Chondrocyte (in vitro differentiated cells): ENCODE measurements at places on chromosomes 4 and X. TPM values are rescaled to one million over a fixed set of nuclear protein-coding genes. Genes with fewer than 3 reads are reported as not detected.
A peak's percentile ranks its signal among the peaks of the same experiment; 100 is the strongest.

AGTR2 gene
- total RNA-seq = not detected in 3 replicates

FAM47B gene
- not detected in 3 replicates for total RNA-seq

RHOXF2B gene
- not detected in 3 replicates for total RNA-seq

CLGN gene
- total RNA-seq = 0.41 to 0.89 TPM (median 0.60 TPM) in 3 replicates

PPEF2 gene
- not detected in 3 replicates for total RNA-seq

UCP1 gene
- total RNA-seq = not detected in 3 replicates

PNMA5 gene
- total RNA-seq = not detected in 3 replicates

GABRE gene
- total RNA-seq = 0.51 to 1.0 TPM (median 0.94 TPM) in 3 replicates

MSX1 gene
- 4.4 to 4.8 TPM (median 4.4 TPM) in 3 replicates for total RNA-seq

ENPEP gene
- total RNA-seq = 0.63 to 2.2 TPM (median 0.72 TPM) in 3 replicates

ITIH6 gene
- total RNA-seq = 0.08 to 0.15 TPM in 2 of 3 replicates, not detected in the other

XAGE5 gene
- total RNA-seq = not detected in 3 replicates

GRCh38 chr4:152870606-152871005 lies 65.5 kb upstream of the FHDC1 start:
- no peak for DNase-seq
- no peak overlapping the region for H3K27ac ChIP-seq
- peaks cover 7% of the 10 kb centered on the region for H3K36me3 ChIP-seq
- no peaks in the 10 kb centered on the region for H3K27me3 ChIP-seq

GRCh38 chr4:104677116-104677515 lies 182.4 kb upstream of the CXXC4 start:
- DNase-seq = no peak
- H3K36me3 ChIP-seq = no peaks in the 10 kb centered on the region
- no peaks in the 10 kb centered on the region for H3K4me1 ChIP-seq
- no peak overlapping the region for H3K27ac ChIP-seq
- H3K27me3 ChIP-seq = peaks cover 4% of the 10 kb centered on the region

GRCh38 chr4:5052204-5052702 lies 973 bp downstream of the STK32B start:
- no peaks in the 10 kb centered on the region for H3K27me3 ChIP-seq
- peak overlapping the region; percentile 80 for H3K4me3 ChIP-seq
- DNase-seq = no peak
- H3K4me1 ChIP-seq = peaks cover 24% of the 10 kb centered on the region
- peak overlapping the region; percentile 73 for H3K27ac ChIP-seq
- H3K36me3 ChIP-seq = no peaks in the 10 kb centered on the region

GRCh38 chr4:180377741-180378140 lies 1865.5 kb upstream of the TENM3 start:
- H3K4me3 ChIP-seq = no peak overlapping the region
- no peak for DNase-seq
- H3K36me3 ChIP-seq = no peaks in the 10 kb centered on the region
- H3K27me3 ChIP-seq = no peaks in the 10 kb centered on the region
- peaks cover 10% of the 10 kb centered on the region for H3K4me1 ChIP-seq
- no peak overlapping the region for H3K27ac ChIP-seq

DNA sequence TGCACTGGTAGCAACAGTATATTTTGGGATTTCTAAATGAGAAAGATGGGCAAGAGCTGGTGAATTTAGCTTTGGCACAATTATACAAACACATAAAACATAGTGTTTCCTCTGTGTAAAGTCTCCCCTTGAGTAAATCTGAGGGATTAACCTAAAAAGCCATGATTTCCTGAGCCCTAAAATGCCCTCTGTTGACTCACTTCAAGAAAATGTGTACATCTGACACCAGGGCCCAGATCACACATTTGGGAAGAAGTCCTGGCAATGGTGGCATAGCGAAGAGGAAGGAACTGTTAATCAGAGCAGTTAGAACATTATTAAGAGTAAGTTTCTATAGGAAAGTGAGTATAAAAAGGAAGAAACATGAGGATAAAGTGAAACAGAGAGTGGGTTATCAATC lies 338.5 kb downstream of the SPOCK3 start:
- peaks cover 9% of the 10 kb centered on the region for H3K27me3 ChIP-seq
- H3K36me3 ChIP-seq = no peaks in the 10 kb centered on the region
- no peak overlapping the region for H3K4me3 ChIP-seq
- no peak for DNase-seq
- no peak overlapping the region for H3K27ac ChIP-seq

- DNase-seq = no peak
- H3K27me3 ChIP-seq = peaks cover 56% of the 10 kb centered on the region
- no peak overlapping the region for H3K27ac ChIP-seq
- peak overlapping the region; percentile 54 for H3K4me3 ChIP-seq
- H3K36me3 ChIP-seq = peaks cover 5% of the 10 kb centered on the region
Observed at GRCh38 chr4:4225915-4226605, 669 bp downstream of the OTOP1 start.

DNA sequence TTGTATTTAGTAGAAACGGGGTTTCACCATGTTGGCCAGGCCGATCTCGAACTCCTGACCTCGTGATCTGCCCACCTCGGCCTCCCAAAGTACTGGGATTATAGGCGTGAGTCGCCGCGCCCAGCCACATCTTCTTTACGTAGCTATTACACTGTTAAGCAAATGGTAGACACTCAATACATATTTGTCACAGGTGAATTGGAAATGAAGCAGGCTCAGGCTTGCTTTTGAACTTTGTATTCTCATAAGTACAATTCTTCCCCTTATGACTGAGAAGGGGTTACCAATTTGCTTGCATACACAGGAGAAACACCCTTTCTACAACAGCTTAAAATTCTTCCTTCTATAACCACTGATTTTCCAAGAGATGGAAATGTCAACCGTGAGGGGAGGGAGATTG lies 787 bp upstream of the SRPX2 start:
- no peaks in the 10 kb centered on the region for H3K36me3 ChIP-seq
- H3K27ac ChIP-seq = peak overlapping the region; percentile 95
- DNase-seq = no peak
- H3K4me3 ChIP-seq = no peak overlapping the region
- no peaks in the 10 kb centered on the region for H3K27me3 ChIP-seq

- no peak overlapping the region for H3K27ac ChIP-seq
- DNase-seq = no peak
Observed at GRCh38 chr4:30116401-30116800, 603.8 kb upstream of the PCDH7 start.

DNA sequence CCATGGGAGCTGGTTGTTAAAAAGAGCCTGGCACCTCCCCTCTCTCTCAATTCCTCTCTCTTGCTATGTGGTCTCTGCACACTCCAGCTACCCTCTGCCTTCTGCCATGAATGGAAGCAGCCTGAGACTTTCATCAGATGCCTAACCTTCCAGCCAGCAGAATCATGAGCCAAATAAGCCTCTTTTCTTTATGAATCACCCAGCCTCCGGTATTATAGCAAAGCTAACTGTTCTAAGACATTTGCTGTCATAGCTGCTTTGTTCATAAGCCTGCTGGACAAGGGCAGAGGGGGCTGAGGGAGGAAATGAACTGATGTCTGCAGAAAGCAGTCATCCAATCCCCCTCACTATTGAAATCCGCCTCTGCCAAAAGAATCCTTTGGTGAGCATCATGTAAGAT lies 196.7 kb downstream of the ZNF330 start:
- H3K4me1 ChIP-seq = peaks cover 4% of the 10 kb centered on the region
- H3K27me3 ChIP-seq = peaks cover 8% of the 10 kb centered on the region
- H3K36me3 ChIP-seq = peaks cover 7% of the 10 kb centered on the region
- no peak for DNase-seq
- no peak overlapping the region for H3K27ac ChIP-seq

- no peaks in the 10 kb centered on the region for H3K4me1 ChIP-seq
- H3K36me3 ChIP-seq = no peaks in the 10 kb centered on the region
- no peak overlapping the region for H3K27ac ChIP-seq
- DNase-seq = no peak
- no peaks in the 10 kb centered on the region for H3K27me3 ChIP-seq
Observed at GRCh38 chr4:109631532-109632108, 71.6 kb downstream of the MCUB start.

DNA sequence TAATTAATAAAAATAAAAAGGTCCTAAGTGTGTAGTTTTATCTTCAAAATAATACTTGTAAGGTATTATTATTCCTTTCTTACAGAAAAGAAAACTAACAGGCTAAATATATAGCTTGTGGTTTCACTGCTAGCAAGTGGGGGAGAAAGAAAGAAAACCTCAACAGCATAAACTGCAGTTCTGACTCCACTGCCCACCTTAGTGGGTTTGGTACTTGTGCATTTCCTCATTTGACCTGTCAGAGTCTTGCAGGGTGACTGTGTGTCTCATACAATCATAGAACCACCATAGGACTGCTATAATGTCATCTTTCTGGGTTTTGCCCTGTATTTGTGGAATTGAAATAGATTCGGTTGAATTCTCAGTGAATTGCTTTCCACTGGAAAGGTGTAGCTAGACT lies 94.7 kb upstream of the PUDP start:
- no peaks in the 10 kb centered on the region for H3K36me3 ChIP-seq
- no peak overlapping the region for H3K27ac ChIP-seq
- H3K27me3 ChIP-seq = no peaks in the 10 kb centered on the region
- H3K4me1 ChIP-seq = no peaks in the 10 kb centered on the region
- DNase-seq = no peak
- no peak overlapping the region for H3K4me3 ChIP-seq

DNA sequence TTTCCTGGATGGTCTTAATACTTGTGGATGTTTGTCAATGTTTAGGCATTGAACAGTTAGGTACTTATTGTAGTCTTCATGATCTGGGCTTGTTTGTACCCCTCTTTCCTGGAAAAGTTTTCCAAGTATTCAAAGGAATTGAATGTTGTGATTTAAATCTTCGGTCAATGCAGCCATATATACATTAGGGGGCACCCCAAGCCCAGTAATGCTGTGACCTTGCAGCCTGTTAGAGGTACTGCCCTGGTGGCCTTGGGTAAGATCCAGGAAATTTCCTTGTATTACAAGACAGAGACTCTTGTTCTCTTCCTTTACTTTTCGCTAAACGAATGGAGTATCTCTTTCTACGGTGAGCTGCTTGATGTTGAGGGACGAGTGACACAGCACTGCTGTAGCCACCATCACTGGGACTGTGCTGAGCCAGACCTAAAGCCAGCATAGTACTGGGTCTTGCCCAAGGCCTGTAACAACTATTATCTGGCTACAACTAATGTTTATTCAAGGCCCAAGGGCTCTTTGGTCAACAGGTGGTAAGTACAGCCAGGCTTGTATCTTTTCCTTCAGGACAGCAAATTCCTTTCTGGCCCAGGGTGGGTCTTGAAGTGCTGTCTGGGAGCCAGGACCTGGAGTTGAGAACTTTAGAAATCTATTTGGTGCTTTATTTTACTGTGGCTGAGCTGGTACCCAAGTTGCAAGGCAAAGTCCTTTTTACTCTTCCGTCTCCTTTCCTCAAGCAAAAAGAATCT lies 118.3 kb upstream of the ATOH1 start:
- no peak overlapping the region for H3K4me3 ChIP-seq
- no peaks in the 10 kb centered on the region for H3K36me3 ChIP-seq
- no peak for DNase-seq
- no peaks in the 10 kb centered on the region for H3K4me1 ChIP-seq

DNA sequence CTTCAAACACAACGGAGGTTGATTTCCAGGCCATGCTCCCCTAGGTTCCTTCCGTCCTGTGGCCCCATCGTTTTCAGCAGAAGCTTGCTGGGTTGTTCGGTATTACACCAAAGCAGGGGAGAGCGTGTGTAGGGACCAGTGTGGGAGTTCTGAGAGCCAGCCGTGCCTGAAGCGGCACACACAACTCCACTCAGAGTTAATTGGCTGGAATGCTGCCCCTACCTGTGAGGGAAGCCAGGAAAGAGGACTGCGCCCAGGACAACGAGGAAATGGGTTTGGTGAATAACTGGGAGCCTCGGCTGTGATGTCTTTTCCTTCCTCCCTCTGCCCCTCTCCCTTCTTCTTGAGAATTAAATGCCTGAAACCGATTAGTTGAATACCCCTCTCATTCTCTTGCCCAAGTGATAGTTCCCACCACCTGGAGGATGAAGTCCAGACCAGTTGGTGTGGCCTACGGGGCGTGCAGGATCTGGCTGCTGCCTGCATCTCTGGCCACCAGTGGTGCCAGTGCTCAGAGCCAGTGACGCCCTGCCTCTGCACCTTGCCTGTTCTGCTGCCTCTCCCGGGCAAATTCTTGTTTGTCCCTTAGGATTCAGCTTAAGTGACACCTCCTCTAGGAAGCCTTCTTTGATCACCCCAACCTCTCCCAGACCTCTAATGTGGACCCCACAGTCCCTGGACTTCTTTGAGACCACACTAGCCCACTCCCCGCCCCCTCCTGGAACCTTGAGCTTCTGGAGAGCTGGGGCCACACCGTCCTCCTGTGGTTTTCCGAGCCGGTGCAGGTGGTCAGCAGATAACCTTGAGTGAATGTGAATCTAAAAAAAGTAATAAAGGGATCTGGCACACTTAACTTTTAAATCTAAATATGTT lies 33.6 kb downstream of the TBC1D14 start:
- H3K4me3 ChIP-seq = no peak overlapping the region
- H3K27me3 ChIP-seq = no peaks in the 10 kb centered on the region
- peaks cover 46% of the 10 kb centered on the region for H3K4me1 ChIP-seq
- peak overlapping the region; percentile 88 for H3K27ac ChIP-seq

GRCh38 chr4:5050520-5051277 lies 581 bp upstream of the STK32B start:
- peak; percentile 94 for DNase-seq
- H3K27me3 ChIP-seq = no peaks in the 10 kb centered on the region
- H3K36me3 ChIP-seq = no peaks in the 10 kb centered on the region
- peaks cover 24% of the 10 kb centered on the region for H3K4me1 ChIP-seq

- H3K27me3 ChIP-seq = peaks cover 26% of the 10 kb centered on the region
- H3K4me1 ChIP-seq = peaks cover 4% of the 10 kb centered on the region
- no peaks in the 10 kb centered on the region for H3K36me3 ChIP-seq
- H3K4me3 ChIP-seq = no peak overlapping the region
- no peak overlapping the region for H3K27ac ChIP-seq
Observed at GRCh38 chr4:176588436-176588835, 204.3 kb downstream of the VEGFC start.

DNA sequence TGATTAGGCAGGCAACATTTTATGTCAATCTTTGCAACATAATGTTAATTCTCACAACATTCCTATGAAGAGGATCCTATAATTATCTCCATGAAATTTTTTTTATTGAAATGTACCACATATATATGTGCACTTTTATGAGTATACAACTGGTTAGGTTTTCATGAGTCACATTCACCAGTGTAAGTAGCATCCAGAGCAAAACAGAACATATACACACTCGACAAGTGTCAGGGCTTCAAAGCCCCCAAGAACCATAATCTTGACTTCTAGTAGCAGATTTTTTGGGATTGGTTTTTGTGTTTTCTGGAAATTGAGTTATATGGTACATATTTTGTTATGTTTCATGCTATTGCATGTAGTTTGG lies 62.4 kb downstream of the ARHGAP10 start:
- no peak overlapping the region for H3K27ac ChIP-seq
- H3K4me1 ChIP-seq = peaks cover 76% of the 10 kb centered on the region
- no peak overlapping the region for H3K4me3 ChIP-seq
- DNase-seq = no peak
- H3K36me3 ChIP-seq = peaks cover 6% of the 10 kb centered on the region
- no peaks in the 10 kb centered on the region for H3K27me3 ChIP-seq

GRCh38 chrX:149569770-149570169 lies 17.5 kb downstream of the MAGEA9B start:
- H3K27ac ChIP-seq = no peak overlapping the region
- no peaks in the 10 kb centered on the region for H3K36me3 ChIP-seq
- H3K4me3 ChIP-seq = no peak overlapping the region
- peaks cover 16% of the 10 kb centered on the region for H3K4me1 ChIP-seq
- DNase-seq = no peak
- no peaks in the 10 kb centered on the region for H3K27me3 ChIP-seq
